ENCODE measurements at places on chromosomes 6 and 20.

DNA sequence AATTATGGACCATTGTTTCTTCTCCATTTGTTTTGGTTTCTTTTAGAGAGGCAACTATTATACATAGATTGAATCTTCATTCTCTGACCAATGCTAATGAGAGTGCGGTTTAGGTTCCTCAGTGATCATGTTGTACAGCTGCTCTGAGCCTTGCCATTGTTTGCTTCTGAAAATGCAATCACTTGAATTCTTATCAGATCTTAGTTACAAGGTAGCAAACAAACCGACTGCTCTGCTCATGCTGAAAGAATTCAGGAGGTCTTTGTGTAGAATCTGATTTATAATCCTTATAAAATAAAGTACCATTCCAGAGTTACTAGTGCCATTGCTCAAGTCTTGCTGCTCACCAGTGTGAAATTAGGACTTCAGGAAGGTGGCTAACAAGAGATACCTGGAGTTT is 569.1 kb upstream of the ID4 start:
- no peak for ATAC-seq

- ATAC-seq: no peak
Measured at GRCh38 chr6:166850677-166851076, 105.7 kb downstream of the RNASET2 start.

DNA sequence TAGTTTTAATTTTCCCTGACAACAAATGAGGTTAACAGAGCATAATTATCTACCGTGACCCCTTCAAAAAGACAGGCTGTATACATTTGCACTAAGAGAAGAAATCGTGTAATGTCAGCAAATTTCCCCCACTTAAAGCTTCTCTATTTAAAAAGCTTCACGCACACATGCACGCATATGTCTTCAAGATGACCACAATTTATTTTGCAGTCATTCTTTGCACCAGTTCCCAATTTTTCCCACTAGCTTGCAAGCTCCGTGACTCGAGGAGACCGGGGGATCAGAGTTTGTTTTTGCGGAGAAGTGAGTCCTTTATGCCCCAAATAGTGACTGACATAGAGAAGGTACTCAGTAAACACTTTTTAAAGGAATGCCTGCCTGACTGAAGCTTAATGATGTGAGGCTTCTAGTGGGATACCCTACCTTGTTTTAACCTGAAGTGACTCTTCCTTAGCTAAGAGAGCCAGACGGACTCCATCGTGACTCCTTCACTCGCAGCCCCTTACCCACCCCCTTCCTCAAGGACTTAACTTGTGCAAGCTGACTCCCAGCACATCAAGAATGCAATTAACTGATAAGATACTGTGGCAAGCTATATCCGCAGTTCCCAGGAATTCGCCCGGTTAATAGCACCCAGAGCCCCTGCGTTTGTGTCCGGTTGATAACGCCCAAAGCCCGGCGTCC is 9.3 kb upstream of the NQO2 start:
- no peak for ATAC-seq

- ATAC-seq: no peak
Measured at GRCh38 chr20:8535403-8536261, 403.6 kb downstream of the PLCB1 start.

GRCh38 chr6:169167581-169168301 is 85.9 kb downstream of the THBS2 start:
- no peak for ATAC-seq

DNA sequence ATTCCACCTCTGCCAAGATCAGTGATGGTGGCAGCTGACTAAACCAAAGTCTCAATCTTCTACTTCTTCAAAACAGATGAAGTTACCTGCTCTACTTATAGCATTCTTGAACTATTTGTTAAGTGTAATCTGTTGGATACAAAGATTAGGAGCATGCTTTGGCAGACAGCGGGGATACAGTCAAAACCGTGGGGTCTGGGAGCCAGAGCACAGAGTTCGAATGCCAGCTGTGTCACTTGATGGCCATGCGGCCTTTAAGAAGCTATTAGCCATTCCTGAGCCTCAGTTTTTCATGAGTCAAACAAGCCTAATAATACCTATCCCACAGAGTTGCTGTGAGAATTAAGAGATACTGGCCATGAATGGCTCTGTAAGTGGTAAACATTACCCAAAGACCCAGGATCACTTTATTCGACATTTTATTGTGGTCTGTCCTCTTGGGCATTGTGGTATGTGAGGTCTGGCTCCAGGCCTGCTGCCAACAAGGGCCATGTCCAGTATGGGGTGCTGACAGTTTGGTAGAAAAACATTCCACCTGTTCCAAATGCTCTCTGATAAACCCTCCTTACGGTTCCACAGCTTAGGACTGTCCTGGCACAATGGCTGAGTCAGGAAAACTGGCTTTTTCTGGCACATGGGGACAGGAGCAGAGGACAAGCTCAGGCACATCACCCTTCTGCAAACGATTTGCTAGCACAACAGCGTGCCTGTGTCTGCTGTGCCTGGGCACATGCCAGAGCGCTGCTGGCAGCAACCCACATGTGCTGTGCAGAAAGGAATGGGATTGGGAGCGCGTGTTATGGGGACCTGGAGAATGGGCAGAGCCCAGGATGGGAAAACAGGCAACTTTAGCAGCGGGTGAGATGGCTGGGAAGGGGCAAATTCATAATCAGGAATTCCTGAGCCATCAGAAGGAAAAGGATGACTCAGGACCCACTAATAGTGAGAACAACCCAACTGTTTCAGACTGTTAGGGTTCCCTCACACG is 15.7 kb upstream of the FAM83C start:
- no peak for ATAC-seq

GRCh38 chr20:17925141-17925939 is 43.3 kb downstream of the SNX5 start:
- peak; percentile 77 for ATAC-seq

- peak; percentile 72 for ATAC-seq
Measured at GRCh38 chr20:10469599-10469998, 34.5 kb downstream of the SLX4IP start.

GRCh38 chr6:45730232-45730631 is 285.4 kb downstream of the CLIC5 start:
- no peak for ATAC-seq

DNA sequence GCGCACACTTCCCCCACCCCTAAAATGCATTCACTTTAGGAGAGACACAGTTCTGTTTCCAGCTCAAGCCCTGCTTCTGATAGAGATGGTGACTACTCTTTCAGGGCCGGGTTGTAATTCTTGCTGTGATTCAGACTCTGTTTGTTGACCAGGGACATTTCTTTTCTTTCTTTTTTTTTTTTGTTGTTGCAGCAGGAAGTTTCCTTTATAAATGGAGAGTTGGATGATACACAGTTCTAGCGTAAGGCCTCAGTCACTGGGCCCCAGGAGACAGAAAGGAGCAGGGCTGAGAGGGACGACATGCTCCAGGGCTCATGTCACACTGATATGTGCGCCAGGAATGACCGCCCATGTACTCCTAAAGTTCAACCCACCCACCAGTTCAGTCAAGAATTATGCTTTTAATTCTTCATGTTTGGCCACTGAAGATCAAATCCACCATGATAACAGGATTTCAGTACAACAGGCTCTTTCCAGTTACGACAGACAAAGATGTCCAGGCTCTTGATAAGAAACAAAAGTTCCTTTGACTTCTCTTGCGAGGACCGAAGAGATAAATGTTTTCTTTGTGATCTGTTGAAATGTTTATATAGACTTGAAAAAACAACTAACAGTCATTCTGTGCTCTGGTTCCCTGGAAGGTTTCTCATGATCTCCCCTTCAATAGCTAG is 142.5 kb downstream of the CD164 start:
- peak; percentile 80 for ATAC-seq

DNA sequence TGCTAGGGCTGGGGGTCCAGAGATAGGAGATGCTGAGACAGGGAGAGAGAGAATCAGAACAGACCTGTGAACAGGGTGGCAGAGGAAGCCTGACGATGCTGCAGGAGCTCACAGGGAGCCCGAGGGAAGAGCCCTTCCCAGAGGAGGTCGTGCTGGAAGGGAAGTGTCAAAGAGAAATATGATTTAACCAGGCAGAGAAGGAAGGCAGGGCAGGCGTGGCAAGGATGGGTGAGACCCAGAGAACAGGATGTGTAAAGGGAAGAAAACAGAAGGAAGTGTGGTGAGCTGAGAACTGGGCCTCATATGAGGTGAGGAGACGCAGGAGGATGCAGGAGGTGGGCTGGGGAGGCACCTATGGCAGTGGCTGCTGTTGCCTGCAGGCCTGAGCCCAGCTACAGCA is 105.6 kb downstream of the ZDHHC14 start:
- ATAC-seq: no peak

- no peak for ATAC-seq
Measured at GRCh38 chr6:28675600-28675999, 149.9 kb downstream of the GPX5 start.

GRCh38 chr6:29702519-29703103 is 20.6 kb upstream of the HLA-F start:
- peak; percentile 98 for ATAC-seq

- ATAC-seq: no peak
Measured at GRCh38 chr20:42485556-42485955, 704.1 kb downstream of the PTPRT start.

DNA sequence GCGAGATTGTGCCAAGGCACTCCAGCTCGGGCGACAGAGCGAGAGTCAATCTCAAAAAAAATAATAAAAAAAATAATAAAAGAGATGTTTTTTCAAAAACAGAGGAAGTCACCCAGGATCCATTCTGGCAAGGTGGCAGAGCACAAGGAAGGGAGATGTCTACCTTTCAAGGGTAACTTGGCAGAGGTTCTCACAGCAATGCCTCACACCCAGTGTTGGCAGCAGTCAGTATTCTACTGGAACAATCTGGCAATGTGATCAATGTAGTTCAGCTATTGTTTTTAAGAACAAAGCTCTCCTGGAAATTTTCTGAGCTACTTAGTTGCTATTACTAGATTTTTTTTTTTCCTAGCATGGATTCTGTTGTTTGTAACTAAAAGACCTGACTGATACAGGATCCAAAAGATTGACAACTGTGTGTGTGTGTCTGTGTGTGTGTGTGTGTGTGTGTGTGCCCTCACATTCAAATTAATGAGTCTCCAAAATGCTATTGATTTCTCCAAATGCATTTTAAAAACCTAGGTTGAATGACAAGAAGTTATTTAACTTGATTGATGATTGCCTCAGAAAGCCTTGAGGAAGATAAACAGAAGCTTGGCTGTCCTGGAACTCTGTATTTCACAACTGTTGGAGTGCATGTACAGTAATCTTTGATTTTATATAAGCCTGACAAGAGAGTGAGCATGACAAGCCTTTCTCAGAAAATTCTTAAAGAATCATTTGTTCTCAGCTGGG is 114.1 kb upstream of the RREB1 start:
- ATAC-seq: no peak

GRCh38 chr20:23488470-23488869 is 2.4 kb upstream of the CST8 start:
- ATAC-seq: no peak

GRCh38 chr6:81857812-81858211 is 105.3 kb upstream of the TENT5A start:
- no peak for ATAC-seq

- ATAC-seq: peak; percentile 52
Measured at GRCh38 chr6:111996144-111996865, 57.6 kb upstream of the CCN6 start.

DNA sequence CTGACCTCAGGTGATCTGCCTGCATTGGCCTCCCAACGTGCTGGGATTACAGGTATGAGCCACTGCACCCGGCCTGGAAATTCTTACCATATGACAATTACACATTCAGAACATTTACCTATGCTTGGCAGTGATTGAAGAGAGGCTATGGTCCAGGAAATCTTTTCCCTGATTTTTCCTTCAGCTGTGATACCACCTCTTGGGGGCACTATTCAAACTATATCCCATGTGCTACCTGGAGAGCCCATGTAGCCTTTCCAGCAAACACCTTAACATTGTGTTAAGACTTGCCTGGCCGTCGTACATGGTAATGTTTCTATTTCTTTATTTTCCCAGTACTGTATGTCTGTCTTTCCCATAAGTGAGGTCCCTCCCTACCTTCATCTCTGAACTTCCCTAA is 61.7 kb upstream of the C20orf144 start:
- no peak for ATAC-seq

- ATAC-seq: no peak
Measured at GRCh38 chr6:120805276-120805675, 529.0 kb downstream of the TBC1D32 start.

GRCh38 chr6:138953451-138953850 is 34.6 kb downstream of the REPS1 start:
- no peak for ATAC-seq

DNA sequence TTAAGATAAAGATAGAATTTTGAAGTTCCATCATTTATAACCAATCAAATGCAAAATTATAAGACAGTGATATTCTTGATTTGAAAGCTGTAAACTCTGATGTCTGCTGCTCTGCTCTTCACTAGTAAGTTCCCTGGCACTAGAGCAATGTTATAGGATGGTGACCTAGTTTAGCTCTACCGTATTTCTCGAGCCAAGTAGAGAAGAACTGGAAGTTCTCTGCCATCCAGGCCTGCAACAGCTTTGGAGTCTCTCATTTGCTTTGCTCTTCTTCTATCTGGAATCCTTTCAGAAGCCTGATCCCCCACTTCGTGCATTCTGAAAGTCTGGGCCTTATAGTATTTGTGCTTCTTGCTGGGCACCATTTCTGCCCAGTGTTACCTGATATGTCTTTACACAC is 100.3 kb downstream of the PLCB1 start:
- no peak for ATAC-seq

DNA sequence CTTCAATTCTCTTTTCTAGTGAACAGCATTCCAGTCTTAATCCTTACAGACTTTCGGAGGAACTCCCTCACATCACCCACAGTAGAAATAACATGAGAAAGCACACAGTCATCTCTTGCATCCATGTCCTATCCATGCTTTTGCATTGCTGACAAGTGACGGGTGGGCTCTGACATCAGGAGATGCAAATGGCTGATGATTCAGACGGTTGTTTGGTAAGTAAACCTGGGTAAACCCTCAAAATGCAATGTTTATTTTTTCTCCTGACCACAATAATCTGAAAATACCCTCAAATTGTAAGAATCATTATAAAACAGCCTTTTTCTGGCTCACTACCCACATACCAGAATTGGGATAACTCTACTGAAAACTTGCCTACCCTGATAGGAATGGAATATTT is 792.0 kb downstream of the MAFB start:
- ATAC-seq: no peak

- no peak for ATAC-seq
Measured at GRCh38 chr6:109961611-109962041, 16.5 kb upstream of the GPR6 start.

DNA sequence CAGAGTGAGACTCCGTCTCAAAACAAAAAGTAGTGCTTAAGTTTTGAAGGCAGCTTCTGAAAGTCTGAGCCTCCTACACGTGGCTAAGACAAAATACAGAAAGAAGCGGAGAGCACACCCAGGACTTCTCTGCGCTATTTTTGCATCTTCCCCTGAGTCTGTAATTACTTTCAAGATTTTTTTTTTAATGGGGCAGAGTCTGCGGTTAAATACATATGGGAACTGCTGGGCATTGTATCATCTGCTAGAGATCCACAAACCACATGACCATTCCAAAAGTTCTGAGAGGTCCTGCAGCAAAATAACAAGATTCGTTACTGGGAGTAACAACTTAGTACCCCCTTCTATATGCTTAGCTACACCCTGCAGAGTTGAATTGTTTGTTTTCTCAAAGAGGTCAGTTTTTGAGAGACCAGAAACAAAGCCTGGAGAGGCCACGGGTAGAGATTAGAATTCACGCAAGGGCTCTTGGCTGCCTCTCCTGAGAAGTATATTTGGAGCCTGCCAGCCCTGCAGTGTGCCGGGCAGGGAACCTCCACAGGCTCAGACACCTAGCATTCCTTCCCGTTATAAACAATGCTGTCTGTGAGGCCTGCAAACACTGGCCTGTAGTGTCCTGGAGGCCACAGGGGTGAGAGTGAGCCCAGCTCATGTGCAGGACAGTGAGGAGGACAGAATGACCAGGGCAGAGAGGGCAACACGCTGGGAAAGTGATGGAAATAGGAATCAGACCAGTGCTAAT is 48.2 kb upstream of the FAM50B start:
- no peak for ATAC-seq

GRCh38 chr20:45140836-45141235 is 16.6 kb upstream of the WFDC12 start:
- no peak for ATAC-seq
